ENCODE measurements at places on chromosomes 5 and 9.

DNA sequence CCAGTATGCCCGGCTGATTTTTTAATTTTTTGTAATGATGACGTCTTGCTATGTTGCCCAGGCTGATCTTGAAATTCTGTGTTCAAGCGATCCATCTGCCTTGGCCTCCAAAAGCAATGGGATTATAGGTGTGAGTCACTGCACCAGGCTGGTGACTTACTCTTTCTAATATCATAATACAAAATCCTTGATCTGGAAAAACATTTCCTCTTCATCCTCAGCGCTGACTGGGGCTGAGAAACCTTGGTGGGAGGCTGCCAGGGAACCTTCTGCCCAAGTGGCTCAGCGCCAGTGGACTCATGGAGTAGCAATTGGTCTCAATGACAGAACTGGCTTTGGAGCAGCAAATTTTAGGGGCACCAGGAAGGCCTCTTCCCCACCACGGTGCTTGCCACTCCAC is 17.5 kb upstream of the SEMA4D start:
- no peak for DNase-seq

GRCh38 chr5:55623789-55624188 is 88.3 kb downstream of the SLC38A9 start:
- DNase-seq, result no peak

DNA sequence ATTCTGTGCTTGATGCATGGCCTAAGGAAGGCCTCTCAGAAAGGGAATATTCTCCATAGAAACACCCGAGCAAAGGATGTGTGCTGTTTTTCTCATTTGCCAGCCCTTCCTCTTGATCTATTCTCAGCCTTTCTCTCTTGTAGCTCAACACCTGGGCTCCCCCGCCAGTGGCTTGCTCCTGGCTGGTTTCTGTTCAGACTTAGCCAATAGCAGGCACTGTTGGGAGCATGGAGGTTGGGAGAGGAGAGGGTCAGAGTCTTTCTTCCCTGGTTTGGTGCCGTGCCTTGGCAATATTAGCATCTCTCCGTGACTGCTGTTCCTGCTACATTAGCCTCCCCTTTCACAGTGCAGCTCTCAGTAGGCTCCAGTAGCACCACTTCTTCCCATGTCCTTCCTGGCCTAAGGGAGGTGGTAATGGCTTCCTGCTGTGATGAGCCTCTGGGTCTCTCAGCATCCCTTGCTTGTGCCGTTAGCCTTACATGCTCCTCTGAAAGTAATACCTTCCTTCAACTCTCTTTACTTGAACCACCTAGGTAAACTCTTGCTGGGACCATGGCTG is 269.7 kb upstream of the GAS1 start:
- DNase-seq, result no peak

- no peak for DNase-seq
Observed at GRCh38 chr5:76657683-76658311, 34.6 kb upstream of the F2RL2 start.

- no peak for DNase-seq
Observed at GRCh38 chr5:39948341-39948740, 523.6 kb upstream of the DAB2 start.

DNA sequence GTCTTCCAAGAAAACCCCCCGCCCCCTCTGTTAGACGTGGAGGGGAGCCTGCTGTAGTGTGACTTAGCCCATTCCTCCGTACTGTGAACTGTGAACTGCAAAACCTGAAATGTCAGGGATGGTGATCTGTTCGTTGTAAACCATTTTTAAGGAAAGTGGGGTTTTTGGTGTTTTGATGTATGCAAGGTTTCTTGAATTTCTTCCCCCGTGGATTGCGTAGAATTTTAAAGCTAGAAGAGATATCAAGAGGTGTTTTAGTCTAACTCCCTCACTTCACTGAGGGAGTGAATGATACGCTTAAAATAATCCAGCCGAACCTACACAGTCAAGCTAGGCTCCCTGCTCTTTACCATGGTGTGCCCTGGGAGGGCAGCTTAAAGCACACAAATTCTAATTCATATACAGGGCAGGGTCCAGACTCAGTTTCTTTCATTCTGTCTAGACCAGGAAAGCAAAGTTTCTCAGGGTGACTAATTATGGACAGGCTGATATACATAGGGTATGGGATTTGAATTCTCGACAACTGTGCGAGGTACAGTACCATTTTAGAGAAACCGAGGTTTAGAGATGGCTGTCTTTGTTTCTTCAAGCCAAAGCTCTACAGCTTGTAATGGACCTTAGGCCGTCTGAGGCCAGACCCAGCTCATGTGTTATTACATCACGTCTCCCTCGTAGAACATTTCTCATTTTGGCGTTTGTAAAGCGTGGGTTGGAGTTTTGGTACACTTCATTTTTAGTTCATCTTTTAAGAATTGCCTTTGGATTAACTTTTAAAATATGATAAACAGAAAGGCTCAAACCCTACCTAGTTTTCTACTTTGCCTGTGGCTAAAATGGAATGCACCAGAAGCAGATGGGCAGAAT is 2.7 kb downstream of the PTGER4 start:
- no peak for DNase-seq

DNA sequence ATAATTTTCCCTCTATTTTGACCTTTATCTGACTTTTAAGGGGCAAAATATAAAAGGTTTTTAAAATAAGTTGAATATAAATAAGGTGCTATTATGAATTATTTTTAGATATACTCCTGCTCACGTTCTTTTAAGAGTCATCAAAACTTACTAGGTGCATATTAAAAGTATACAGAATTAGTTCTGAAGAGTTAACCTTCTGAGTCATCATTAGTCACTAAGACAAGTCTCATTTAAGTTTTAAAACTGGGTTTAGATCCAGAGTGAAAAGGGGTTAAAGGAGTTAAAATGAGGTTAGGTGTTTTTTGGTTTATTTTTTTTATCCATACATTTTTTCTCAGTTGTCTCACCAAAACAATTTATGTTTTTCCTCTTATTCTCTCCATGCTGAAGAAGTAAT is 41.7 kb downstream of the SMIM15 start:
- no peak for DNase-seq

GRCh38 chr5:156505101-156505500 is 178.1 kb downstream of the SGCD start:
- no peak for DNase-seq

- no peak for DNase-seq
Observed at GRCh38 chr5:45532826-45533624, 163.2 kb downstream of the HCN1 start.

- DNase-seq, result no peak
Observed at GRCh38 chr5:65835191-65835590, 91.2 kb upstream of the ERBIN start.

GRCh38 chr5:133398646-133399101 is 213.7 kb downstream of the FSTL4 start:
- peak; percentile 50 for DNase-seq

- no peak for DNase-seq
Observed at GRCh38 chr5:150653762-150654556, 7.1 kb upstream of the MYOZ3 start.

DNA sequence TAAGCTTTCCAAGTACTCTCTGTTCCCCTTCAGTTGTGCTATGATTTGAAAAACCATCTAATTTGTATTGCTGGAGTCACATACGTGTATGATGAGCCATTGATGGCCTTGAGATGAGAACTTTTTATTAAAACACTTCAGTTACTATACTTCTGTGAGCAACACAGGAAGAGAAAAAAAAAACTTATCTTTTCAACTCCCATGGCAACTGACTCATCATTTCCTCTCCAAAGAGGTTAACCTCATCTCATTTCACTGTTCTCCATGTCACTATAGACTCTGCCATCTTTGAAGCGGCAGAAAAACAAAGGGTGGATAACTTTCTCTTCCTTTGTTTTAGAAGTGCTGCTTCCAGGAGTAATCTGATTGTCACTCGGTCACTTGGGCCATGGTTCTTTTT is 104.3 kb upstream of the PCSK1 start:
- DNase-seq, result no peak

GRCh38 chr5:59873113-59873512 is 20.4 kb downstream of the PDE4D start:
- DNase-seq, result no peak

DNA sequence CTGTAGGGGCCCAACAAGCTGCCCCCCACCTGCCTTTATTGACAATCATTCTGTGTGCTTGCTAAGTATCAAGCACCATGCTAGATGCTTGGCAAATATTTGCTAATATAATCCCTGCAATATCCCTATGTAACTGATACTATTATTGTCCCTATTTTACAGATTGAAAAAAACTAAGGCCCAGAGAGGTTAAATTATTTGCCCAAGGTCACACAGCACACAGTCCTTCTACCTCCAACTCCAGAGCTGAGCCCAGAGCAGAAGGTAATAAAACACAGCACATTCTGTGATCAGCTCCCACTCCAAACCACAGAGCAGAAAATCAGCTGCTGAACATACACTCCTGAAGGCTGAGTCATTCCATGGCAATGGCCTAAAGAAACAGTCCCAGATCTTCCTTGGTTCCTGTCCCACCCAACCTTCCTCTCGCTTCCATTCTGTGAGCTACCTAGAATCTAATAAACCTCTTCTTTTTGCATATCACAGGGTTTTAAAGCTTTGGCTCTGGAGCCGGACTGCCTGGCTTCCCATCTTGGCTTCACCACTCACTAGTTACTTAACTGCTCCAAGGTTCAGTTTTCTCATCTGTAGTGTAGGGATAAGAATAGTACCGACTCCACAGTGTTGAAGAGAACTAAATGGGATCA is 66.7 kb upstream of the ADRA1B start:
- no peak for DNase-seq

DNA sequence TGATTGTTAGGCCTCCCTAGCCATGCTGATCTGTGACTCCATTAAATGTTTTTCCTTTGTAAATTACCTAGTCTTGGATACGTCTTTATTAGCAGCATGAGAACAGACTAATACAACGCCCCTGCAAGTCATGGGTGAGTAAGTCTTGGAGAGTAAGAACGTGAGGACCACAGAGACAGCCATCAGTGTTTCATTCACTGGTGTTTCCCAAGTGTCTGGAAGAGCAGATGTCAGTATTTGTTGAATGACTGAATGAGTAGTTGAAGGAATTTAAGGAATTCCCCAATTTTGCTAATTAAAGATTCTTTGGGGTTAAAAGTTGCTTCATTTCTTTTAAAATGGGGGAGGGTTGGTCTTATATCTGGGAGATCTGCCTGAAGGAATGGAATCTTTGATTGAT is 178.8 kb downstream of the TRIO start:
- no peak for DNase-seq

DNA sequence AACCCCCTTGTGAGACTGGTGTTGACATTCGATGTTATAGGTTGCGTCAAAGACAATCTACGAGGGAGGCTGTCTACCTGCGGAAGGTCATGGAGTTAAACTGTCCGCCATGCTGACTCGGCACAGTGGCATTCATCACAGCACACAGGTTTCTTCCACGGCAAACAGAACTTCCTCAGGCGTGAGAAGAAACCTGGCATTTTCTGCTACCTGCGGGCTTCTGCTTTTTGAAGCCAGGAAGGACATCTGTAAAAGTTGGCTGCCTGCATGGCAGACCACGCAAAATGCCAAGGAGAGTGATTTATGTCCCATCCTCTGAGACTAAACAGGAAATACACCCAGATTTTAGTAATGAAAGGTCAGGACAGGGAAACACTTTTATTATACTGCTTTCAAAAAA is 809.8 kb upstream of the NUDT12 start:
- DNase-seq, result no peak

DNA sequence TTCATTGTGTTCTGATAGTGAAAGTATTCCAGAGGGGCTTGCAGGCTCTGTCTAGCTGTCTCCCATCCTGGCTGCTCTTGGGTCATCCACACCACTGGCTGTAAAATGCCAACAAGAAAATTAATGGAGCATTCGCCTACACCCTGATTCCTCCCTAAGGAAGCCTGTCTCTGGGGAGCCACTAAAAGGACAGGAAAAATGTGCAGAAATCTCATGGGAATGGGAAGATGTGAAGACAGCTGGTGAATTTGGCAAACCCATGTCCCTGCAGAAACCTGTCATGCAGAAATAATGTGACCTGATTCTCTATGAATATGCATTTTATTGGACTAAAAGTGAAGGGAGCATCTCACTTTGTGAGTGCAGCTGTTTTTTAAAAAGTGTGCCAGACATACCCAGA is 265.6 kb downstream of the TUSC1 start:
- DNase-seq, result no peak

DNA sequence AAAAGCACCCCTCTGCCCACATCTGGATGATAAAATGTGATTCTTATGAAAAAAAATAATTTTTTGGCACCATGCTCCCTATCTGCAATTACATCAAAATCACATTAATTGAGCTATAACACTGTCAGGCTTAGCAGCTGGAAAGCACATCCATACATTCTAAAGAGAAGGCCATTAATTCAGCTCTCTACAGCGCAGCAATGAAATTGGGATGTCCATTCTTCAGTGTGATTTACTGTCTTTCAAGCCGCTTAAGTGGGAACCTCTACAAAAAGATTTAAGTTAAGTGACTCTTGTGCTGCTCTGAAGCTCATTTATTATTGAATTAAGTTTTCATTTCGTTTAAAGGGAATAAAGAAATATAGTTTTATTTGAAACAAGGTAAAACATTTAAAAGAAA is 171.3 kb downstream of the EBF1 start:
- DNase-seq, result no peak

- no peak for DNase-seq
Observed at GRCh38 chr5:190366-191035, 794 bp upstream of the LRRC14B start.

- DNase-seq, result no peak
Observed at GRCh38 chr9:3193791-3194190, 332.0 kb downstream of the RFX3 start.

- DNase-seq, result no peak
Observed at GRCh38 chr9:127753148-127753547, 18.1 kb upstream of the TOR2A start.
